ENCODE measurements at places on chromosomes 3 and 15.

GRCh38 chr15:41933771-41934170, 38.6 kb downstream of the EHD4 start:
- DNase-seq, result no peak

DNA sequence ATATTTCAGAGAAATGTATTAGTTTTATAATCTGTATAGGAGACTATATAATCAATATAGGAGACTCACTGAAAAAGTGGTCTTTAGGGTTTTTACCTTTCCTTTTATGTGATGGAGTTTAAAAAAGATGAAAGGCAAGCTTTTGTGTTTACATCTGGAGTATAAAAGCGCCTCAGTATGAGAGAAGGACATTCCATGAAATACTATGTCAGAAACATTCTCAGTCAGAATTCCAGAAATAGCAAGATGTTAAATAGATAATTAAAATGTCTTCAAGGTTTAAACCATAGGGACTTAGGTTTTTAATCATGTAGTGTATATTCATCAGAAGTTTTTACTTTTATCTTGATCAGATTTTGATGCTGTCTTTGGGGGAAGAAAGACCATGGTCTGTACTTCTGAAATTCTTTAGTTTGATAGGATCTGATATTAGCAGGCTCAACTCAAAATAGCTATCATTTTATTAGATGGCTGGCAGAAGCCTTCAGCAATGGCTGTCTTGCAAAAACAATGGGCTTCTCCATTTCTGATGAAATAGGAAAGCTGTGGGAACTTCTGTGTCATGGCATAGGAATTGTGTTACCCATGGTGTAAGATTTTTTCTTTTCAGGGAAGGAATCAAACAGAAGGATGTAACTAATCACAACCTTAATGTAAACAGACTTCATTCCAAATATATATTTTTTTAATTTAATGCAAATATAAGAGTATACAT, 209.6 kb upstream of the PLSCR5 start:
- no peak for DNase-seq

GRCh38 chr3:37149257-37149656, 25.1 kb downstream of the LRRFIP2 start:
- DNase-seq, result no peak

DNA sequence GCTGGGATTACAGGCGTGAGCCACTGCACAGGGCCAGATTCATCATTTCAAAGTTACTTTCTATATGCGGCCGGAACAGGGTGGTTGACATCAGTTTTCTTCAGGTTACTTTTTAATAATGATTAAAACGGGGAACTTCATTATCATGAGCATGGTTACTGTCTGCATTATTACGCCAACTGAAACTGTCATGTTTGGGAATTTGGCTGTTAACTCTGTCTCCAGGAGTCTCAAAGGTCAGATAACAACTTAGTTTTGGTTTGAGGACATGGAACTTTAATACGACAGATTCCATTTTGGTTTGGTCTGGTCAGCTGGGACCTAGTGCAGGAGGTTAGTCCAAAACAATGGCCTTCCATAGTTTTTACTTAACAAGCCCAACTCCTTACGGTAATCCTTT, 8.5 kb downstream of the CYP8B1 start:
- DNase-seq, result no peak

GRCh38 chr3:110685630-110686029, 386.0 kb upstream of the NECTIN3 start:
- DNase-seq, result no peak

- DNase-seq, result no peak
These were observed 474.6 kb upstream of the TPRG1 start for GRCh38 chr3:188697127-188697526.

All from NCI-H1436 treated with DMSO at 0.1 percent for 48 hours (cell line).